ENCODE measurements at places on chromosomes 13 and 19.

- no peak for DNase-seq
These were observed 15.0 kb downstream of the NUFIP1 start for GRCh38 chr13:44974056-44974793.

DNA sequence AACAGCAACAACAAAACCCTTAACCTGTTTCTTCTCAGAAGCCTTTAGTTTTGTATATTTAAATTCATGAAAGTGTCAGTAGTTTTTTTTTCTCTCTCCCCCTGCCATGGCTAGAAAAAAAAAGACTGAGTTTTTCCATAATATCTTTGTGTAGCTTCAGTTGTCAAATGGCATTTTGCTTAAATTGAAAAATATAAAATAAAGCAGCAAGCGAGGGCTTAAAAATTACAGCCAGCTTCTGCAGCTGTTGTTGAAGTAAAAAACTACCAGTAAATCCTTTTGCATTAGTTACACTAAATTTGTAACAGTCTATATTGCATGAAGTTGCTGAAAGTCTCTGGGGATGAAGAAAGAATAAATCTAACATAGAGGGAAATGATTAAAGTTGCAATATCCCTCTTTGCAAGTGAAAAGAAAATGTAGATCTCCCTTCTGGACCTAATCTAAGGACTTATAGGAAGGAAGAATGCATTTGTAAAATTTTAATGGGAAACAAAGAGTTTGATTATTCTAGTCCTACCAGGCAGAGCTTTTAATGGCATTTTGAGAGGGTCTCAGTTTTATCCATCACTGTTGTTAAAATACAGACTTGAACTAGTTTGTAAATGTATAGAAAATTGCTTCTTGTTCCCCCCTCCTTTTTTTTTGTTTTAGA lies 215.7 kb downstream of the ATP8A2 start:
- DNase-seq = no peak

DNA sequence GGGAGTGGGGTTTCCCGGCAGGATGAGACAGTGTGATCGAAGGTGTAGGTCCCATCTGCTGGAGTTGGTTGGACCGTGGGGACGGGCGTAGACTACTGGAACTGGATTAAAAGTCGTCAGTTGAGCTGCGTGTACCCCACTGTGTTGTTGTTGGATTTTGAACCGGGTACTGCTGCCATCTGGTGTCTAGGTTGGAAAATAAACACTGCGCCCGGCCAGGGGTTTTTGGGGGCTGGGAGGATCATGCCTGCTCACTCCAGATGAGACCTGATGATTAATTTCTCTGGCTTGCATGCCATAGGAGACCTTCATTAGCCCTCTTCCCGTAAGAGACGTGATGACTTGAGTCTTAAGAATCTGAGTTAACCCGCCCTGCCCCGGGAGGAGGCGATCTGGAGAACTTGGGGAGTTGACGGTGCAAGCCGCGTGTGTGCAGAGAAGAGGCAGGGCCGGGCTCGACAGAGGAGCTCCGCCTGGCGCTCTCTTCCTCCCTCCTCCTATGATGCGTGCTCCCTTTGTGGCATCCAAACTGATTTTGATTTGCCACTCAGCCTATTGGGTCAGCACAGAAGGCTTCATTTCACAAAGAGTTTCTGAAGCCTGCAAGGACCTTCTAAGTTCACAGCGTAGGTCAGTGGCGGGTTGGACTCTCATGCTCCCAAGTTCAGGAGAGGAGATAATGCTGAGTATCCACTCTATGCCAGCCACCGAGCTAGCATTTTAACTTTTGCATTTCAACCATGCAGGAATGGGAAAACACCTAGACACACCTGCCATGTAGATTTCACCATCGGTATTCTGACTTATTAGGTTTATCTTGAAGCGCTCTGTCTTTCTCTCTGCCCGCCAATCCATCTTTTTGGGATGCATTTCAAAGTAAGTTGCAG lies 2.7 kb downstream of the UHRF1 start:
- peak; percentile 65 for DNase-seq

DNA sequence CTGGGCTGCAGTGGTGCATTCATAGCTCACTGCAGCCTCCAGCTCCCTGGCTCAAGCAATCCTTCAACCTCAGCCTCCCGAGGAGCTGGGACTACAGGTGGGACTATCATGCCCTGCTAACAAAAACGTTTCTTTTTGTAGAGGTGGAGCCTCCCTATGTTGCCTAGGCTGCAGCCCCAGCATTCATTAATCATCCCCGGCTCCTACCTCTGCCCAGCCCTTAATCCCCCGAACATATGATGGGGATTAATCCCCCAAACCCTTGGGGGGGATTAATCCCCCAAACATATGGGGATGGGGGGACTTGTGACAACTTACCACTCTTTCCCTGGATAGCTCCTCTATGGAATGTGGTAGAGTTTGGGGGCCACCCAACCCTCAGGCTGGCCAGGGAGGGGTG lies 45.9 kb downstream of the SUGP2 start:
- no peak for DNase-seq

- no peak for DNase-seq
These were observed 7.3 kb downstream of the RPS16 start for GRCh38 chr19:39428283-39429112.
